ENCODE measurements at places on chromosomes 7 and 10. TPM values are rescaled to one million over a fixed set of nuclear protein-coding genes. Genes with fewer than 3 reads are reported as not detected.

Gene GFRA1
- 47.3 TPM for total RNA-seq

Gene ZNF248
- total RNA-seq: 5.5 TPM

Gene OPALIN
- total RNA-seq: not detected

Gene PNLIPRP3
- not detected for total RNA-seq

Gene PPA1
- total RNA-seq: 103 TPM

DNA sequence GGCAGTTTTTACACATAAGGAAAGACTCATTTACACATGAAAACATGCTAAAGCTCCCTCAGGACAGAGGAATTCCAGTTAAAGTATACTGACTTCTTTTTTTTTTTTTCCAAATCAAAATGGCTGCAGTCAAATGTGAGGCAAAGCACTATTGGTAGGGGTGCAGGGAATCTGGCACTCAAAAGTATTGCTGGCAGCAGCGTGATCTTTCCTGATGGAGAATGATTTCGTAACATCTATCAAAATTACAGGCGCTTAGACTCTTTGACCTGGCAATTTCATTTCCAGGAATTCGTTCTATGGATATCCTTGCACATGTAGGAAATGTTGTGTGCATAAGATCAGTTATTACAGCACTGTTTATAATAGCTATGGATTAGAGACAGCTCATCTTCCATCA is 65.7 kb downstream of the VSTM4 start:
- no peaks in the 10 kb centered on the region for H3K4me1 ChIP-seq
- H3K4me3 ChIP-seq: no peak overlapping the region
- H3K36me3 ChIP-seq: no peaks in the 10 kb centered on the region
- H3K27me3 ChIP-seq: no peaks in the 10 kb centered on the region
- H3K27ac ChIP-seq: no peak overlapping the region
- no peak for DNase-seq

DNA sequence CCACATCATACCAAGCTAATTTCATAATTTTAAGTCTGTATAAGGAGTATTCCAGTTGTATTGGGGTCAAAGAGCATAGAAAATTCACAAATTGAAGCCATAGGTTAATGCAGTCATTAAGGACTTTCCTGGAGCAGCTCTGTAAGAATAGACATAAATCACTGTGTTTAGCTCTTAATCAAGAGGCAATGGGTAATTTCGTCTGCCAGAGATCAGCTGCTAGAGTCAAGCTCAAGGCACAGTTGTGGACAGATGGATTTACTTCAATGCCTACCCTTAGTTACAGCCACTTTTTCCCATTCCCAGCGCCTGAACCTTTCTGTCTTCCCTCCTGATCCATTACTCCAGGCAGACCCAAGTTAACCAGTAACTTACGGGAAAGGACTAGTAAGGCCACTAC is 40.6 kb upstream of the AGBL3 start:
- H3K4me1 ChIP-seq: no peaks in the 10 kb centered on the region
- no peak overlapping the region for H3K4me3 ChIP-seq
- DNase-seq: no peak
- H3K27me3 ChIP-seq: no peaks in the 10 kb centered on the region

- no peaks in the 10 kb centered on the region for H3K36me3 ChIP-seq
- H3K27ac ChIP-seq: no peak overlapping the region
- DNase-seq: no peak
- H3K27me3 ChIP-seq: no peaks in the 10 kb centered on the region
Measured at GRCh38 chr7:36958111-36958733, 233.9 kb upstream of the AOAH start.

GRCh38 chr10:12499076-12499986 is 150.0 kb downstream of the CAMK1D start:
- H3K4me3 ChIP-seq: no peak overlapping the region
- H3K4me1 ChIP-seq: no peaks in the 10 kb centered on the region
- peak; percentile 56 for DNase-seq
- no peaks in the 10 kb centered on the region for H3K27me3 ChIP-seq
- no peaks in the 10 kb centered on the region for H3K36me3 ChIP-seq
- no peak overlapping the region for H3K27ac ChIP-seq

- no peak overlapping the region for H3K27ac ChIP-seq
- DNase-seq: no peak
- H3K27me3 ChIP-seq: no peaks in the 10 kb centered on the region
Measured at GRCh38 chr10:120969219-120969645, 118.1 kb downstream of the WDR11 start.

DNA sequence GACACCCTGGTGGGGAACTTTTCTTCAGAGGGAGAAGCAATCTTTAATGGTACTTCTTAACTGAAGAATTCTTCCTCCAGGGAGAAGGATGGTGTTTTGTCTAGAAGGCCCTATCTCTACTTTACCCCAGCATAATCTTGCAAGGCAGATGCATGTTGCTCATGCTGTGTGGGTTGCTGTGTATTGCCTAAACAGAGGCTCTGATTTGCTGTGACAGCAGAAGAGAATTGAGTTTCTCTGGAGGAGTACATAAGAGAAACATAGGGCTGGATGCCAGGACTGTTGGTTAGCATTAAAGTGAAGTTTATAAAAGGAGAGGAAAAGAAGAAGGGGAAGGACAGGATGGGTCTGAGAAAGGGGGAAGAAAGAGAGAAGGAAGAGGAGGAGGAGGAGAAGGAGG is 248.1 kb upstream of the HPS1 start:
- no peaks in the 10 kb centered on the region for H3K4me1 ChIP-seq
- H3K4me3 ChIP-seq: no peak overlapping the region
- H3K36me3 ChIP-seq: no peaks in the 10 kb centered on the region
- no peaks in the 10 kb centered on the region for H3K27me3 ChIP-seq
- DNase-seq: no peak

Data from right lobe of liver (tissue), 6 donors.